ENCODE measurements at places on chromosomes 11 and 22.

GRCh38 chr22:27718186-27719035 is 83.1 kb downstream of the MN1 start:
- no peak for DNase-seq

- no peak for DNase-seq
These were observed 46.6 kb downstream of the MN1 start for GRCh38 chr22:27754888-27755480.

- DNase-seq: no peak
These were observed 580.9 kb upstream of the CADM1 start for GRCh38 chr11:116085031-116085635.

DNA sequence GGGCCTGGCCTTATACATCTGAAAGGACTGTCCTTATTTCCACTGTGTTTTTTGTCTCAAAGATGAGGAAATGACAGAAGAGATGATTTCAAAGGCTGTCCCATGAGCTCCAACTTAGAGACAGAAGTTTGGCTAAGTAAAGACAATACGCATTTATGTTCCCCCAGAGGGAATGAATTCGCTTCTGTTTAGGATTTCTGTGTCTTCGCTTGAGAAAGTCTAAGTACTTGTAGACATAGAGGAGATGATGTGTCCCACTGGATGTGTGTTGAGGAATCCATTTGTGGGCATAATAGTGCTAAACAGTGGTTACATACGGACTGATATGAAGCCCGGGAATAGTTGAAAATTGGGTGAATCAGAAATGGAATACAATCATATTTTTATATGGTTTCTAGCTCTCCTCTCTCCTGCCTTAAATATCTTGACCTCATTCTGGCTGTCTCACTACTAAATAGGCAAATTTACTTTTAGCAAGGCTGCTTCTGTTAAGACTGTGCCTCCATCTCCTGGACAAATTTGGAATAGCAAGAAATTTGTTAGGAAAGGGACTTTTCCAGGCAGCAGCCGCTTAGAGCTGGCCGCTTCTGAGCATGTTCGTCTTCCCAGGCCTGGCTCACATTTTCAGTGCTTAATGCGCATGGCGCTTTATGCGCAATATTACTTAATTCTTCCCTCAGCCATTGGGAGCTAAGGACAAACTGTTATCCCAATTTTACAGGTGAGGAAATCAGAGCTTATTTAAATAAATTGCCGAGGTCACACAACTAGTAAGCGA is 1.9 kb upstream of the PEX26 start:
- DNase-seq: peak; percentile 56

GRCh38 chr11:38968951-38969350 is 2370.9 kb upstream of the RAG2 start:
- no peak for DNase-seq

GRCh38 chr11:119192111-119192510 is 6.8 kb downstream of the NHERF4 start:
- DNase-seq: no peak

DNA sequence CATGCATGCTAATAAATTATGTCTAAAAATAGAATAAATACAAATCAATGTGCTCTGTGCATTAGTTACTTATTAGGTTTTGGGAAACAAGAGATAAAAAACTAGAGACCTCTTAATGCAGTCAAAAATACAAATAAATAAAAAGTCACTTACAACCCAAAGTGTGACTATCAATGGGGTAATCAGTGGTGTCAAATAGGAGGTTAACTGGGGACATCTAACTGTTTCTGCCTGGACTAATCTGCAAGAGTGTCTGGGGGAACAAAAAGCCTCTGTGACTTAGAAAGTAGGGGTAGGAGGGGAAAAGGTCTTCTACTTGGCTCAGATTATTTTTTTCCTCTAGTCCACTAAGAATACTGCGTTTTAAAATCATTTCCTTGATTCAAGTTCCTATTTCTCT is 810 bp upstream of the HBB start:
- DNase-seq: no peak

Measured in NT2/D1 (cell line).